ENCODE measurements at places on chromosomes 7 and 10.

DNA sequence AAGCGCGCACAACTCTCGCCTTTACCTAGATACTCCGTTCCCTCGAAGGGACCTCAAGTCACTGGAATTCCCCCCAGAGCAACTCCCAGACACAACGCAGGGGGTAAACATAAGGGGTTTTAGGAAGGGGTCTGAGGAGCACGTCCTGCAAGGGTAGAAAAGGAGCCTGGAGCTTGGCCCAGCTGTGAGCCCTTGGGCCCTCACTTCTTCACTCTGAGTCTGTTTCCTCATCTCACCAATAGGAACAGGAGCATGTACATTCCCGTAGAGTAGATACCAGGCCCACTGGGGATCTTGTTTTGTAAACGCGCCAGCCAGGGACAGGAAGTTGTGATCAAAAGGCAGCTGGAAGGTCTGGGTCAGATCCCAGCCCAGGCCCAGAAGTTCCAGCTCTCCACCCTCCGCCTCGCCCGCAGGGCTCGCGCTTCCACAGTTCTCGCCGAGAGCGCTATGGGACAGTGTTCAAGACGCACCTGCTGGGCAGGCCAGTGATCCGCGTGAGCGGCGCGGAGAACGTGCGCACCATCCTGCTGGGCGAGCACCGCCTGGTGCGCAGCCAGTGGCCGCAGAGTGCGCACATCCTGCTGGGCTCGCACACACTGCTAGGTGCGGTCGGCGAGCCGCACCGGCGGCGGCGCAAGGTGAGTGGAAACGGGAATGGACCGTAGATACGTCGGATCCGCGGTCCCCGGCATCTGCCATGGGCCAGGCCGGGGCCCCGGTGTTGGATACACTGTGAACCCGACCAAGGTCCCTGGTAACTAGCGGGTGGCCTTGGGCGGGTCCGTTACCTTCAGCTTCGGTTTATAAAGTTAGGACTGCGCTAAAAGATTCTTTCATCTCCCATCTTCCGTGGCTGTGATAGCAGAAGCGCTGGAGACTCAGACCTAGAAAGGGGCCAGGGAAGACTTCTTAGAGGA is 1.3 kb downstream of the CYP26C1 start:
- no peak for DNase-seq

DNA sequence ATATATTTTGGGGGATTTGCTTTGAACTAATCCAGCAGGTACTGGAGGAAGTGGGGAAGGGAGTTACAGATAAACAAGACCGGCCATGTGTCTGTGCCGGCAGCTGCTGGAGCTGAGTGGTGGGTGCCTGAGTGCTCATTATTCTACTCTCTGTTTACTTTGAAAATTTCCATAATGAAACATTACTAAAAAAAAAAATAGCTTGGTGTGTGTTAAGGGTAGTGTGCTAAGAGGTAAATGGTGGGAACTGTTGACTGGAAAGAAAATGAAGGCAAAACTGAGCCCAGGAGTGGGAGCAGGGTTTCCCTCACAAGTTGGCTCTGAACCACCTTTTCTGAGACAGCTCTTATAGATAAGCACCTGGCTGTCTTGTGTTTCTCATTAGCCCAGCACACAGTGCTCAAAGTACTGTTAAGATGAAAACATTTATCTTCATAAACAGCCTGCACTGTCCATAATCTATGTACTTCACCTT is 50.6 kb downstream of the PARD3 start:
- peak; percentile 28 for DNase-seq

DNA sequence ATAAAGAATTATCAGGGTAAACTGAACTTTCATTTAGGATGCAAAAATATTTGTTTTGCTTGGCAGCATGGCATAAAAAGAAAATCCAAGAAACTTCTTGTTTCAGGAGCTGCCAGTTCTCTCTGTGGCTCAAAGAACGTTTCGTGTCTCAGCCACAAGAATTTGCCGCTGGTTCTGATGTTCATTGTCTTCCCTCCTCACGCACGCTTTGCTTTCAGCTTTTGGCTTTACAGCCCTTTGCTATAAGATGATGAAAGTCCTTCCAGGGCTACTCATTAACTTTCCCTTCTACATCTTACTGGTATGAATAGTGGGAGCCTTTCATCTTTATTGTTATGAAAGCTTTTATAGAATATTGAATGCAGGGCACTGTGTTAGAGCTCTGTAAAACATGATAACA is 124.7 kb downstream of the BICC1 start:
- DNase-seq: no peak

GRCh38 chr7:75599244-75599781 is 107.2 kb downstream of the SPDYE5 start:
- DNase-seq: peak; percentile 77

DNA sequence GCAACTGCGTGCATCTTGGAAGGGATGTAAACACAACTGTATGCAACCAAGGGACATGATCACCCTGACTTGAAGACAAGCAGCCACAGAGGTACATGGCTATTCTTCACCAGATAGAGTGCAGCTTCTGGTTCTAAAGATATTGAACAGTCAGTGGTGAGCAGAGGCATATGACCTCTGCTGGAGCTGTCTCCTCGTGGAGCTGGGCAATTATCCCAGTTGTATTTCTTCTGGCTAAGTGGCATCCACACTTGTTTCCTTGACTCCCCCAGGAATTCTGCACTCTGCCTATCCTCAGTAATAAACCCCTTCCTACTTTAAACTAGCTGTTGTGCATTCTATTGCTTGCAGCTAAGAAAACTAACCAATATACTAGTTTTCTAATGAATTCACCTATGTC is 216.8 kb downstream of the THSD7A start:
- no peak for DNase-seq

- DNase-seq: no peak
Measured at GRCh38 chr7:130970196-130970595, 236.2 kb upstream of the KLF14 start.

GRCh38 chr7:143345428-143345900 is 17.0 kb downstream of the FAM131B start:
- no peak for DNase-seq

- DNase-seq: no peak
Measured at GRCh38 chr10:113895018-113895417, 40.6 kb downstream of the NHLRC2 start.

DNA sequence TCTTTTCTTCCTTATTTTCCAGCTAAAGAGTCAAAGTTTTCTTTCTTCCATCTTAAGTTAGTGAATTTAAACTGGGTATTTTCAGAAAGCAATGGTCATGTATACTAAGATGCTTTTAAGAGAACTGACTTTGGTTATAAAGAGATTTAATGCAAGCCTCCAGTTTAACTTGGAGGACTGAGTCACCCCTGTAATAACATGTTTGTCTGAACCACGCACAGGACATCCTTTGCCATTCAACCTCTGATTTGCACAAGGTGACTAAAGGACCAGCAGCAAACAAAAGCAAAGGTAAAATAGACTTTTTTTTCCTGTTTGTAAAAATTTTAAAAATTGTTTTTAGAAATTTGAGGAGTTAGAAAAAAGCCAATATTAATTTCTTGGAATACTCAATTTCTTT is 2.9 kb downstream of the HYAL4 start:
- DNase-seq: no peak

- DNase-seq: no peak
Measured at GRCh38 chr10:11520892-11521291, 90.6 kb downstream of the USP6NL start.

- no peak for DNase-seq
Measured at GRCh38 chr7:116842371-116842770, 20.0 kb upstream of the CAPZA2 start.

GRCh38 chr10:33365301-33365700 is 30.8 kb upstream of the NRP1 start:
- no peak for DNase-seq

DNA sequence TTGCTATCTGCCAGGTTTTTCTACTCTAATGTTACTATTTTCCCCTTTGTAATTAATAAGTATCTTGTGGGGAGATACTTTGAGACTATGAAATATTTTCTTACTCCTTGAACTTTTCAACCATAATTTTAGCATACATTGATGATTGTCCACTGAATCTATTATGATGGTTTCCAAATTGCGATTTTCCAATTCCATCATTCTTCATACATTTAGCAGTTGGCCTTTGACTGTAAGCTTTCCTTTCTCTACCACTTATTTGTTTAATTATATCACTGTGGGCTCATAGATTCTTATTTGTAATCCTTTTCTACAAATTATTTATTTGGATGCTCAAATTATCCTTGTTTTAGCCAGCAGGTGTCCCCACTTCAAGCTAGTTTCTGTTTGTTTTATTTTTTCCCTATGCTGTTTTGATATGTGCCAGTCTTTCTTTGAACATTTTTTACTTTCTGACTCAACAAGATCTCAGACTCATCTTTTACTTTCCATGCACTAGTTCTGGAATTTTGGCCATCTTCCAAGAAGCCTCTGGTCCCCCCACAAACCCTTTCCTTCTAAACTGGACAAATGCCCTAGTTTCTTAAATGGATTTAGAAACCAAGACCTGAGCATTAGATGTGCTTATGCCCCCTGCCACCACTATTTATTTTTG is 11.4 kb upstream of the MRPS16 start:
- no peak for DNase-seq

DNA sequence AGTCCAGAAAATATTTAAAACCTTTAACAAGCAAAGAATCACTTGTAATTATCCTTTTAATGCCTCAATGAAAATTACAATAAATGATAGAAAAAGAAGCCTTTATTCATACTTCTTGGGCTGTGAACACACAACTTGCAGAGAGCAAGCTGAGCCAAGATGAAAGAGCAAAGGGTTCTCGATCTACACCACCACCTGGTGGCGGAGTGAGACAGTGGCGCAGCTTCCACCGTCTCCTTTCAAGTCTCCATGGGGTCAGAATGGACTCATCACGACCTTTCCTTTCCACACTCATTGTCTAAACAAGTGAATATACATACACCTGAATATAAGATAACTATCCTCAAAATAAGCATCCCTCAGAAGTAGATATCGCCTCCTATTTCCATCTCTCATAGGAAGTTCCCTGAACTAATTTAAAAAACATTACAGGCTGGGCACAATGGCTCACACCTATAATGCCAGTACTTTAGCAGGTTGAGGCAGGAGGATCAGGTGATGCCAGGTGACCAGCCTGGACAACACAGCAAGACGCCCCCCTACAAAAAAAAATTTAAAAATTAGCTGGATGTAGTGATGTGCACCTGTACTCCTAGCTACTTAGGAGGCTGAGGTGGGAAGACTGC is 40.7 kb downstream of the ATE1 start:
- DNase-seq: no peak

DNA sequence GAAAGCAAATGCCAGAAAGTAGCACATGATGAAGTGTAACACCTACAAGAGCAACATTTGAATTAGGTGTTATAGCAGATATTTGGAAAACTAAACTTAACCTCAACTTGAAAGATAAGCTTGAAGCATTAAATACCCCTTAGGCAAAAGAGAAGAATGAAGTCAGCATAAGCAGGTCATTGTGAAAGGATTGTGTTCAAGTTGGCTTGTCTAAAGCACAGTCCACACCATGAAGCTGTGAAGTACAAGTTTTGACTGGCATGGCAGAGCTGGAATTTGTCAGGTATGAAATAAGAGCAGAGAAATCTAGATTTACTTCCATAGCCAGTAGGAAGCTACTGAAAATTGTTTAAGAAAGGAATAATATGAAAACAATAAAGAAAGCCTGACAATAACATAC is 480.3 kb upstream of the POT1 start:
- DNase-seq: no peak

GRCh38 chr10:104680467-104681401 is 39.6 kb downstream of the SORCS3 start:
- peak; percentile 1 for DNase-seq

DNA sequence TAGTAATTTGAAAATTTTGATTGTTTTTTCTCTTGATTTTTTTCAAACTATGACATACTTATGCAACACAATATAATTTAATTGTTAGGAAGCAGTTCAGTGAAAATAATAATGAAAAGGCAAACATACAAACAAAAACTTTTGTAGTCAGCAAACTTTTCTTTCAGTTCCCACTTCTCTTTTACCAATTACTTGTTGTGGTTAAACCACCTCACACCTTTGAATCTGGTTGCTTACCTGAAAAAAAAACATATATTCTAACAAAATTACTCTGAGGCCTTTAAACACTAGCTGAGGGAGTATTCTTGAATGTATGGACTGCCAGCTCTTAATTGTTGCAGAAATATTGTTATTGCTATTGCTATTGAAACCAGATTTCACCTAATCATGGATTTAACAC is 266.2 kb upstream of the SEMA3C start:
- no peak for DNase-seq

- DNase-seq: no peak
Measured at GRCh38 chr10:109327266-109327665, 596.0 kb downstream of the XPNPEP1 start.

GRCh38 chr7:1928645-1929348 is 258.7 kb downstream of the ELFN1 start:
- peak; percentile 7 for DNase-seq

- DNase-seq: no peak
Measured at GRCh38 chr7:104153287-104153686, 54.5 kb downstream of the ORC5 start.

DNA sequence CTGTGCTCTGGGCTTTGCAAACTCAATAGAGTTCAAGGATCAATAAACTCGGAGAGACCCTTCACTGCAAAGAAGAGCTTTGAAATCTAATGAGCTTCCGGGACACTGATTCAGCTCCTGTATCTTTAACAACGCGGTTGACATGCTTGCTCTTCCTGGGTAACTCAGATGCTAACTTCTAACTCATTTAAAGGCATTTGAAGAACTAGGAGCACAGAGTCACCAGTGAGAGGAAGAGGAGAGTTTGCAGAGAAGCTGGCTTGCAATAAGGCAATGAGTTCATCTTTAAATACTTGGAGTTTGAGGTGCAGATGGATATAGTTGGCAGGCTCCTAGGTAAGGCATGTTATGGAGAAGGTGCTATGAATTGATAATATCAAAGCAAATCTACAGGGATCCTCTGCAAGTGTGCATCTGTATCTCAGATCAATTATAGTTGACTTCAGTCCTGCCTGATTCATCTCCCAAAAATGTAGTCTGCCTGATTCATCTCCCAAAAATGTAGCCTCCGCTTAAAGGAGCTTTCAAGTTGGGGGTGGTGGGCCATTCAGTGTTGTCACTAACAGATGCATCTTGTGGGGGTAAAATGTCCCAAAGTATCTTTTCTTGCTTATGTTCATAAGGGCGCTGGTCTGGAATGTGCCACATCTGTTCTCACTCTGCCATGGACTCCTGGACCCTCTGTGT is 182.5 kb upstream of the PRSS58 start:
- no peak for DNase-seq

DNA sequence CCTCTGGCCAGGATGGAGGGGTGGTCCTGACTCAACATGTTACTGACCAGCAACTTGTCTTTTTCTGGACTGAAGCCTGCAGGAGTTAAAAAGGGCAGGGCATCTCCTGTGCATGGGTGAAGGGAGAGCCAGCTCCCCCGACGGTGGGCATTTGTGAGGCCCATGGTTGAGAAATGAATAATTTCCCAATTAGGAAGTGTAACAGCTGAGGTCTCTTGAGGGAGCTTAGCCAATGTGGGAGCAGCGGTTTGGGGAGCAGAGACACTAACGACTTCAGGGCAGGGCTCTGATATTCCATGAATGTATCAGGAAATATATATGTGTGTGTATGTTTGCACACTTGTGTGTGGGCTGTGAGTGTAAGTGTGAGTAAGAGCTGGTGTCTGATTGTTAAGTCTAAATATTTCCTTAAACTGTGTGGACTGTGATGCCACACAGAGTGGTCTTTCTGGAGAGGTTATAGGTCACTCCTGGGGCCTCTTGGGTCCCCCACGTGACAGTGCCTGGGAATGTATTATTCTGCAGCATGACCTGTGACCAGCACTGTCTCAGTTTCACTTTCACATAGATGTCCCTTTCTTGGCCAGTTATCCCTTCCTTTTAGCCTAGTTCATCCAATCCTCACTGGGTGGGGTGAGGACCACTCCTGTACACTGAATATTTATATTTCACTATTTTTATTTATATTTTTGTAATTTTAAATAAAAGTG is 6.0 kb downstream of the PLAU start:
- no peak for DNase-seq

- no peak for DNase-seq
Measured at GRCh38 chr7:115779561-115779960, 251.0 kb downstream of the TFEC start.

Measured in NCI-H1417 treated with DMSO at 0.1 percent for 48 hours (cell line).